HL-60 (cell line): ENCODE measurements at places on chromosomes 3 and 15.

- no peak for DNase-seq
Observed at GRCh38 chr15:69164807-69165636, 4.6 kb downstream of the GLCE start.

- DNase-seq = no peak
Observed at GRCh38 chr15:40793216-40793989, 13.5 kb upstream of the ZFYVE19 start.

- no peak for DNase-seq
Observed at GRCh38 chr15:87487484-87487883, 769.1 kb downstream of the NTRK3 start.

GRCh38 chr3:111813979-111814378 is 45.1 kb upstream of the PHLDB2 start:
- no peak for DNase-seq

- no peak for DNase-seq
Observed at GRCh38 chr3:124846189-124846588, 41.0 kb downstream of the ITGB5 start.

- DNase-seq = peak; percentile 18
Observed at GRCh38 chr3:72756900-72757299, 91.3 kb downstream of the SHQ1 start.

DNA sequence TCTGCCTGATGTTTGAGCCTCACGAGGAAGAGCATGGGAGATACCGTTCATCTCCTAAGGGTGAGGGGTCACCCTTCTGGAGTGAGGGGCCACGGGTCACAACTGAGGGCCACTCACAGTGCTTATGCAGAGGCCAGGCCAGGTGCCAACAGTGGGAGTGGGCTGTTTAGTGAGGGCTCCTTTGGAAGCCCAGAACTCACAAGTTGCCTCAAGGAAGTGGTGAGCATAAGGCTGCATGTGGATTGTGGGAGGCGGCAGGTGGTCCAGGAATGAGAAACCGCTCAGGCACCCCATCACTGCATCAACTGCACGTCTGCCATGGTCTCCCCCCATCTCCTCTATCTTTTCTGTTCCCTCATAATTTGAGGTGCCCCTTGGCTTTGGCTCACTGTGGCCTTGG is 26.5 kb downstream of the SPSB4 start:
- DNase-seq = no peak

DNA sequence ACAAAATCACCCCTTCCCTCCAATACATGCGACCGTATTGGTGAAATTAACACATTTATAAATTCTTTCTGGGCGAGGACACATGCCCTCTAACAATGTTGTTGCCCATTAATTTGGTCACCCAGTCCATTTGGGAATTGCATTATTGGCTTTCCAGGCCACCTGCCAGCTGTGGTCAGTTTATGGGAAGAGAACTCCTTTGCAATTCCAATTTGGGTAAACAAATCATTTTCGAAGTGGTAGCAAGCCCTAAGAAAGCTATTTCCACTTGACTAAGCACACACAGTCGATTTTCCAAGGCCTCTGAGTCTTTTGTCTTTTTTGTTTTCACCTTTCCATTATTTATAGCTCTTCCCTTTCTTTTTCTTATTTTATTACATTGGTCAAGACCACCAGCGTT is 362.3 kb upstream of the RGMA start:
- DNase-seq = no peak

GRCh38 chr3:176919836-176920765 is 277.2 kb downstream of the TBL1XR1 start:
- DNase-seq = no peak

DNA sequence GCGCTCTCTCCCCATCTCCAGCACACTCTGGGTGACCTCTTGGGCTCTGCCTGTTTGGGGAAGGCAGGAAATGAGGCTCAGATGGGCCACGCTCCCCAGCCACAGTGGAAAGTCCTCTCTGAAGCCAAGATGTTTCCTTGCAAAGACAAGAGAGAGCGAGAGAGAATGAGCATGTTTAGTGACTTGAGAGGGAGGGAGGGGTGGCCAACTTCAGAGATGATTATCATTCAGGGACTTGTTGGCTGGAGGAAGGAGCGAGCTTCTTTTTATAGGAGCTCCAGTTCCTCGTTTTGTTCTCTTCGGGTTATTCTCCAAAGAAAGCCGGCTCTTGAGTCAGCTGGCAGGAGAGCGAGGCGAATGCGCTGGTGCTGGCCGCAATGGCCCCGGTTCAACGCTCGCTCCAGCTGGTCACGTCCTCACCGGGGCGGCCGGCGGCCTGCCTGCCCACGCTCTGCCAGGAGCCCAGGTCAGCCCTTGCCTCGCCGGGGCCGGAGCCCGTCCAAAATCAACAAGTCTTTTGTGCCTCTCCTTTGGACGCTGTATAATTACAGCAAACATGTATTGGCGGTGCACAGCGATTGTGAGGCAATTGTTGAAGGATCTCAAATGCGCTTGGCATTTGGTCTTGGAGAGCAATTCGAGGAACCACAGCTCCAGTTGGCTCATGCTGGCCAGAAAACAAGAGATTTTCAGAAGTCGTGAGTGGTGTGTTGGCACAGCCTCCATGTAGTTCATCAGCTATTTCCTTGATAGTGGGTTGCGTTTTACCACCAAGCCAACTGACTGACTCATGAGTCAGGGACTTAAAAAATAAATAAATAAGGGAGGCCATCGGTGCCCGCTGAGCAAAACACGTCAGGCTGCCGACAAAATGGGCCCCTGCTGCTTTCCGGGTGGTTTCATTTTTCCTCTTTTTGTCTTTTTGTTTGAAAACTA is 288.6 kb downstream of the UACA start:
- no peak for DNase-seq

GRCh38 chr3:159245871-159246270 is 444.0 kb downstream of the MFSD1 start:
- DNase-seq = no peak

DNA sequence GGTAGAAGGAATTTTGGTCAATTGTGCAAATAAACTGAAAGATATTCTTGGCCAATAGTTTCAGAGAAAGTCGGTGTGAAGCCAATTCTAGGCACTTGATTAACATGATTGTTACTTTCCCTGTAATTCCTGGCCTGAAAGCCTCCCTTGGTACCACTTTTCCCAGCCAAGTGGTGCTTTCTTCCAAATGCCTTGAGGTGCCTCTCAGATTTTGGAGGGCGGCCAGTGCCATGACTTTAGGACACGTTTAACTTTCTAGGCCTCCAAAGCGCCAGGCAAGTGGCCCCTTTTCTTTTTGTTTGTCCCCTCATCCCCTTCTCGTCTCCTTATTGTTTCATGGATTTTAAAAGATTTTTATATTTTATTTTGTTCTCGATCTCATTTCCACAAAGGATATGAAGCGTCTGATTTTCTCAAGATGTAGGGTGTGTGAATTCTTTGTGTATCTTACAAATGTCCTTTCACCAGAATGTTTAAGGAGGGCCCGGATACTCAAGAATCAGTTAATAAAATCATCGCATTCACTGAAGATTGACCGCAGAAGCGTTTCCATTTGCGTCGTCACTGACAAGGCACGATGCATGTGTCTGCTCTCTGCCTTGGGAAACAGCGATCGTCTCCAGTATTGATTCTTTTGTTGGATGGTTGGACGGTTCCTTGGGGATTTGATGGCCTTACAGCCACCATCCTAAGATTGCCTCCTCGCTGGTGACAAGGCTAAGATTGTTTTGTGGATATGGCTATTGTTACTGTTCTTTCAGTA is 87.8 kb downstream of the ASB7 start:
- DNase-seq = no peak

DNA sequence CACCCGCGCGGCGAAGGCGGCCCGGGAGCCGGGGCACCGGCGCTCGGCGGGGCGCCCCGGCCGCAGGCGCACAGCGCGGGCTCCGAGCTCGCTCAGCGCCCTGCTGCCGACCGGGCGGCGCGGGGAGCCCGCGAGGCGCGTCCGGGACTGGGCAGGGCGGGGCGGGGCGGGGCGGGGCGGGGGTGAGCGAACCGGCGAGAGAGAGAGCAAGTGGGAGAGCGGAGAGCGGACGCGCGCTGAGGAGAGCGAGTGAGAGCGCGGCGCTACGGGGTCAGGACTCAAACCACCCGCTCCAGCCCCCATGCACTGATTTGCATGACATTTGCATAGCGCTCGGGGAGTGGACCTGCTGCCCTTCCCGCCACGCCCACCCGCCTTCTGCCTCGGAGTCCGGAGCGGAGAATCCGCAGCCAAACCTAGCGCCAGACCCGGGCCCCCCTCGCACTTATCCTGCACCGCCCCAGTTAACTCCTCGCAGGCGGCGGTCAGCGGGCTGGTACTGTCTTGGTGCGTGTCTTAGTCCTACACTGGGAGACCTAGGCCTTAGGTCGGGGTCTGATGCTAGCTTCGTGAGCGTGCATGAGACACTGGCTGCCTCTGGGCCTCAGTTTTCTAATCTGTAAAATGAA is at the start of gene MYLK:
Gene MYLK (minus strand): TSS at position 130 of the 629 bp plus-strand sequence. CDS start 90,491 bp downstream, outside the sequence.
- peak; percentile 4 for DNase-seq
